ENCODE measurements at places on chromosomes 16 and 17.

GRCh38 chr16:55116165-55116920 lies 185.7 kb downstream of the IRX5 start:
- DNase-seq, result peak; percentile 51

DNA sequence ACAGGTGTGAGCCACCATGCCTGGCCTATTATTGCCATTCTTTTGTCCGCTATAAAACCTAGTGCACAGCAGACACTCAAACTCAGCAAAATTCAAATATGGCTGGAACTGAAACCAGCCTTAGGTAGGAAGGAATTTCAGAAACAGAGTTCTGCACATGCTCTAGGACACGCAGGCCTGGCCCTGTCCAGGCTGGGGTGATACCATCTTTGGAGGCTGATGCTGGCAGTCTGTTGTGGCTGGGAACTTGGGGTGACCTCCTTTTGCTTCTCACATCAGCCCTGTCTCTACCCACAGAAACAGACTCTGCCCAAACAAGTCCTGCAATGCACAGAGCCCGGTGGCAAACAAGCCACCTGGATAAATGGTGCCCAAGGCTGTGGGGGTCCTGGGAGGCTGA lies 12.6 kb upstream of the KIFC3 start:
- DNase-seq, result no peak

GRCh38 chr17:61794792-61795191 lies 68.5 kb downstream of the BRIP1 start:
- peak; percentile 19 for DNase-seq

DNA sequence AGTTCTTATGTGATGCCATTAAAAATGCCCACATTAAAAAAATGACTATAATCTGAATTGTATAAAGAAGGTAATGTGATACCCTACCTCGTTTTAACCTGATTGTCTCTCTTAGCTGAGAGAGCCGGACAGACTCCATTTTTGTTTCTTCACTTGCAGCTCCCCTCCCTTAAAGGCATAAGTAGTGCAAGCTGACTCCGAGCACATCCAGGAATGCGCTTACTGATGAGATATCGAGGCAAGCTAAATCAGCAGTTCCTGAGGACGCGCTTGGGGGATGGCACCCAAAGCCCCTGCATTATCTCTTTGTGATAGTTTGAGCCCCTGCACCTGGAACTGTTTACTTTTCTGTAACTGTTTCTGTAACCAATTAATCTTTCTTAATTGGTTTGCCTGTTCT lies 6.3 kb downstream of the KRT24 start:
- DNase-seq, result no peak

GRCh38 chr16:12752159-12752558 lies 51.5 kb downstream of the CPPED1 start:
- DNase-seq, result no peak

DNA sequence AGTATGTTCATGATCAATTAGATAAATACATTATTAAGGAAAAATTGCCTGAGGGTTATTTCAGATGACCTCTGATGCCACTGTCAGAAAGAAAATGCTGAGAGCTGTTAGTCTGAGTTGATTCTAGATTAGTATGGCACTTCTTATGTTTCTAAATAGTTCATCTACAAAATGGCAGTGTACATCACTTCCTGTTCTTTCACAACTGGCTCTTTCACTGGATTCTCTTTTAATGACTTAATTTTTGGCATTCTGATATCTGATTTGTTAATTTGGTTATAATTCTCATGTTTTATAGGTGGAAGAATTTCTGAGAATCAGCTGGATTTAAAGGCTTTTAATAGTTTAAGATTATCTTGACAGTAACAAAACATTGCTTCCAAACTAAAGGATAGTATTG lies 3.3 kb downstream of the TAOK1 start:
- DNase-seq, result peak; percentile 25

DNA sequence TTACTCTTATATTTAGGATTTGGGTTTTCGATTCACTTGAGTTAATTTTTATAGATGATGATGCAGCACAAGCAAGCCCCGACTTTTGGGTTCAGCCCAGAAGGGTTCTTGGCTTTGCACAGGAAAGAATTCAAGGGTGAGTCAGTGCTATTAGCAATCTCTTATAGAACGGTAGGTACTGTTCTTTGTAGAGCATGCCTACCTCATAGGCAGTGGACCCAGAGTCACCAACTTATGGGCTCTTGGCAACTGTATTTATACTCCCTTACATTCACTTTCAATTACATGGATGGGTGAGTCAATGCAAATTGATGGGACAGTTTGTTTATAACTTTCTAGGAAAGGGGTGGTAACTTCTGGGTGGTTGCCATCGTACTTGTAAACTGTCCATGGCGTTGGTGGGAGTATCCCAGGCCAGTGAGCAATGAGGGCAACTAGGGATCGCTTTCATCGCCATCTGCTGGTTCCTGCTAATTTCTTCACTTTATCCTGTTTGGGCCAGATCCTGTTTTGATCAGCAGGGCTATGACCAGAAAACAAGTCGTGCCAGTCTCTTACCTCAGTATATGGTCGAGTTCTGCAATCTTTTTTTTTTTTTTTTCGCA lies 362.6 kb downstream of the CNTNAP4 start:
- peak; percentile 9 for DNase-seq

DNA sequence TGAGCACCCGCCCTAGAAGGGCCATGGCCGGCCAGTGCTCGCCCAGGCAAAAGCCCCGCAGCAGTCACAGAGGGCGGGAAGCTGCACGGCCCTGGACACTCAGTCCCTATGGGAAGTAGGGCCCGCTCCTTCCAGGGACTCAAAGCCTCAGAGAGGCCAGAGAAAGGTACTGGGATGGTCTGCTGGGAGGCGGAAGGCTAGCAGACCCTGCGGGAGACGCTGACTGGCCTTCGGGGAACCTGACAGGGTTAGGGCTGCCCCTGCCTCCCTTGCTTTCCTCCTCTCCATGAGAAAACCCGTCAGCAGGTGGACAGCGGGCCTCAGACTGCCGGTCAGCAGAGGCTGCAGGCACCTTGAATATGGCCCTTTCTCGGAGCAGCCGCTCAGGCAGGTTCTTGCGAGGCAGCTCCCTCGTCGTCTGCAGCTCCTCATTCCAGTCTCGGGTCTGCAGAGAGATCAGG lies 11.5 kb downstream of the CLUH start:
- no peak for DNase-seq

DNA sequence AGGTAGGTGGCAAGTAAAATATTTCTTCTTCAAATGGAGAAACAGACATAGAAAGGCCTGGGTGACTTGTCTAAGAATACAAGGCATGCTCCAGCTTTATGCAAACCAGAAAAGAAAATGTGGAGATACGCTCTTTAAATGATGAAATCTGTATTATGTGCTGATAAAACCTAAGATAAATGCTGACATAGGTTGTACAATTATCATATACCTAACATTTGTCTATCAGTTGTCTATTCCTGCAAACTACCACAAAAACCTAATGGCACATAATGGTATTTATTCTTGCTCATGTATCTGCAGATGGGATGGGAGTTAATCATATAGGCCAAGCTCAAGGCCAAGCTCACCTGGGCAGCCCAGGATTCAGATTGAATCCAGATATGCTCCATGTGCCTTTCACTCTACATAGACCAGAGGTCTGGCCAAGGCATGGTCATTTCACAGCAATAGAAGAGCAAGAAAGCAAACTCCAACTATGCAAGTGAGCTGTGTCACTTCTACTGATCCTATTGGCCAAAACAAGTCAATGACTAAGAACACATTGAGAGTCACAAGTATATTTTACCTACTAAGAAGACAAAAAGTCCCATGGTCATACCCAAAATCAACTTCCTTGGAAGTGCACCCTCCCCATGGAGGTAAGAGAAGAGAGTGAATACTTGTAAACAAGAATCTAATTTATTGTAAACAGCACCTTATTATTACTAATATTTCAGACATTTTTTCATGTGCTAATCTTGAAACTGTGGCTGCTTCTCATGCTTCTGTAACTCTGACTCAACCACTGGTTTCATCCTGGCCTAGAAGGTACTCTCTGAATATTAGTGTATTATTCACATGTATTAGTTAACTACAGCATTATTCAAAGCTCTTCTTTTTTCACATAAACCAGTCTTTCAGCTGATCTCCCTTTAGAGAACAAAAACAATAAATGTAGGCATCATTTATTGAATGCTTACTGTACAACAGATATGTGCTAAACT lies 270.7 kb upstream of the SOX9 start:
- no peak for DNase-seq

- DNase-seq, result peak; percentile 94
Observed at GRCh38 chr17:13727441-13728171, 125.9 kb upstream of the HS3ST3A1 start.

GRCh38 chr17:67088639-67089038 lies 44.3 kb downstream of the CACNG1 start:
- no peak for DNase-seq

DNA sequence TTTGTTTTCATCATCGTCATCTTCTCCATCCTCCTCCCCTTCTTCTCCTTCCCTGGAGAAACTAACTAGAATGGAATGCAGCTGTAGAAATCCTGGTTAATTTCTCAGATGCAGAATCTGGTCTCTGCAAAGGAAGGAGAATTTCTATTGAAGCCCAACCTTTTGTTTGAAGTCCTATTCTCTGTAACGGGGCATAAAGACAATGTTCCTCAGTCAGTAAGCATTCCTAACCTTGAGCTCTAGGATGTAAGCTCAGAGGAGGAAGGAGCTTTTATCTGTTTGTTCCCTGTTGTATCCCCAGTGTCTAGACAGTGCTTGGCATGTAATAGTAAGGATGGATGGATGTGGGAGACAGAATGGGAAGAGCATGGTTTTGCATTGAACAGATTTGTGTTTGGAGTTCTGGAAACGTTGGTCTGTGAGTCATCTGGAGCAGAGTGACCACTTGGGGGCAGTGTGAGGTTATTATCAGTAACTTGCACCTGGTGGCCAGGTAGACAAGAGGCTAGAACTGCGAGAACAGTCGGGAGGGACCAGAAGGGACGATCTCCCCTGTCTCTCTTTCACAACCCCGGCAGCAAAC lies 363.7 kb downstream of the SNX29 start:
- DNase-seq, result peak; percentile 79

GRCh38 chr16:72425571-72426341 lies 253.8 kb upstream of the PMFBP1 start:
- DNase-seq, result no peak

DNA sequence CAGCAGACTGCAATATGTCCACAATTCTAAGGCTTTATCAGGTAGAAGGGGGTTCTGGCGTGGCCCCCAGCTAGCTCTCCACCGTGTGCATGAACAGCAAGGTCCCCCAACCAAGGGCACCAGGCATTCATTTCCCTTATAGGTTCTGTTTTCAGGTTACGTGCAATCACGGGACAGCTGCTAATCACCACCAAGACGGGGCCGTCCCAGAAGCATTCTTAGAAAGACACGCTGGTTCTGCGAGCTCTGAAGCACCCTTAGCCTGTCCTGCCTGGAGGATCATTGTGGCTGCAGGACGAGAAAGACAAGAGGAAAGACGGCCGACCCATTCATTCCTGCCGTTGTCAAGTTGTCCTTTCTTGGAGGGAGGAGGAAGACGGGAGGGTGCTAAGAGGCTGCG lies 302.9 kb downstream of the SOX9 start:
- DNase-seq, result no peak

DNA sequence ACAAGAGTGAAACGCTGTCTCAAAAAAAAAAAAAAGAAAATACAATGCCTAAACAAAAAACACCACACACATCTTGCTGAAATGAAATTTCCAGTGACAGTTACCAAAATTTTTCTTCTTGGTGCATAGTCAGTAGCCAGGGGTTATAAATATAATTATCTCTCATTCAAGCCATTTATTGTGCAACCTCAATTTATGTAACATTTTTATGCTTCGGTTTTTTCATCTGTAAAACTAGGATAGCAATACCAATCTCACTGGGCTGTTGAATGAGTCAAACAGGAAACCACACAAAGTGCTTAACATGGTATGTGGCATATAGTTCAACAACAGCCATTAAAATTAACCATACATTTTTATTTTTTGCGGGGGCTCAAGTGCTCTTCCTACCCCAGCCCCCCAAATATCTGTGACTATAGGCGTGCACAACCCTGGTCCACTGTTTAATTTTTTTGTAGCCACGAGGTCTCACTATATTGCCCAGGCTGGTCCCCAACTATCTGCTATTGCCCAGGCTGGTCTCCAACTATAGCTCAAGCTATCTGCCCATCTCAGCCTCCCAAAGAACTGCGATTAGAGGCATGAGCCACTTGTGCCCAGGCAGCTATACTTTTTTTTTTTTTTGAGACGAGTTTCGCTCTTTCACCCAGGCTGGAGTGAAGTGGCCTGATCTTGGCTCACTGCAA lies 2.6 kb downstream of the COG4 start:
- DNase-seq, result peak; percentile 88

GRCh38 chr16:89944773-89945172 lies 3.8 kb upstream of the DEF8 start:
- no peak for DNase-seq

- DNase-seq, result no peak
Observed at GRCh38 chr17:21210411-21211076, 3.4 kb downstream of the TMEM11 start.

- no peak for DNase-seq
Observed at GRCh38 chr16:1154887-1155331, 2.0 kb downstream of the CACNA1H start.

DNA sequence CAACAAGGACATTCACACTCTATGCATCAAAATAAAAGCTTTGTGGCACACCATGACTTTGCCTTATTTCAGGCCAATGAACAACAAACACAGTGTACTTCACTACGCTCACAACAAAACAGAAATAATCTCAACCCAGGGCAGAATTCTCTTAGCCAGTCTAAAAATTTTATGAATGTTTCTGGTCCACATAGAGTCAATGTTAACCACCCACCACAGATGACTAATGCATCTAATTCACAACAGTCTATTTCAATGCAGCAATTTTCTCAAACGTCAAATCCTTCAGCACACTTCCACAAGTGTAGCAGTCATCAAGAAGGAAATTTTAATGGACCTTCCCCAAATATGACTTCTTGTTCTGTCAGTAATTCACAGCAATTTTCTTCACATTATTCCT lies 101.7 kb downstream of the CHD9 start:
- DNase-seq, result no peak

DNA sequence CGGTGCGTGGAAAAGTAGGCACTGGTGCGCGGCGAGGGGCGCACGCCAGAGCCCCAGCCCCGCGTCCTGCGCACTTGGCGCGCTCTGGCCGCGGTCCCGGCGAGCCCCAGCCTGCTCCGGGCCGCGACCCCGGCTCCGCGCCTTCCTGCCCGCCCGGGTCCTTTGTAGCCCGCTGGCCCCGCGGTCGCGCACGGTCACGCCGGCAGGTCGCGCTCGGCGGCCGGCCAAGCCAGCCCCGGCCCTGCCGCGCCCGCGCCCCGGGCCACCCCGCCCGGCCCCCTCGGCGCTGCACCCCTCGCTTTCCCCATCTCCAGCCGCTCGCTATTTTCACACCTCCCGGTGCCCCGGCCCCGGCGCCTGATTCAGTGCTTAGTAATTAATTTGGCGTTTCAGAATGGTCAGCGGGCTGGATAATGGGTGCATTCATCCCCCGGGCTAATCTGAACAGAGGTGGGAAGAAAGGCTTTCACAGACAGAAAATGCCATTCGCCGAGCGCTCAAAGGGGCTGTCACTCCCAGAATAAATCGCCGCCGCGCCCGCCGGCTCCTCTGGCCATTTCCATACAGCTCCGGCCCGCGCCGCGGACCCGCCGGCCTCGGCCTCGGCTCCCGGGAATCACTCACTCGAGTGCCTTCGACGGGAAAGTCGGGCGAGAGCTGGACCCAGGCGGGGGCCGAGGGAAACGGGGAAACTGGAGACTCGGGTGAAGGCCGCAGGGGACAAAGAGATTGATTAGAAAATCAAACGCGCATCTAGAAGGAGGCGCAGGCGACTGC lies 17.8 kb upstream of the NTN1 start:
- DNase-seq, result no peak
